Activated naive CD4-positive, alpha-beta T cell treated with anti-CD3 and anti-CD28 coated beads for 36 hours (primary cell): ENCODE measurements at places on chromosomes 6 and 20. TPM values are rescaled to one million over a fixed set of nuclear protein-coding genes. Genes with fewer than 3 reads are reported as not detected.

- H3K27ac ChIP-seq: no peak overlapping the region
- H3K4me3 ChIP-seq: no peak overlapping the region
- H3K27me3 ChIP-seq: no peaks in the 10 kb centered on the region
- DNase-seq: no peak
Measured at GRCh38 chr20:44288252-44288651, 22.8 kb downstream of the FITM2 start.

DNA sequence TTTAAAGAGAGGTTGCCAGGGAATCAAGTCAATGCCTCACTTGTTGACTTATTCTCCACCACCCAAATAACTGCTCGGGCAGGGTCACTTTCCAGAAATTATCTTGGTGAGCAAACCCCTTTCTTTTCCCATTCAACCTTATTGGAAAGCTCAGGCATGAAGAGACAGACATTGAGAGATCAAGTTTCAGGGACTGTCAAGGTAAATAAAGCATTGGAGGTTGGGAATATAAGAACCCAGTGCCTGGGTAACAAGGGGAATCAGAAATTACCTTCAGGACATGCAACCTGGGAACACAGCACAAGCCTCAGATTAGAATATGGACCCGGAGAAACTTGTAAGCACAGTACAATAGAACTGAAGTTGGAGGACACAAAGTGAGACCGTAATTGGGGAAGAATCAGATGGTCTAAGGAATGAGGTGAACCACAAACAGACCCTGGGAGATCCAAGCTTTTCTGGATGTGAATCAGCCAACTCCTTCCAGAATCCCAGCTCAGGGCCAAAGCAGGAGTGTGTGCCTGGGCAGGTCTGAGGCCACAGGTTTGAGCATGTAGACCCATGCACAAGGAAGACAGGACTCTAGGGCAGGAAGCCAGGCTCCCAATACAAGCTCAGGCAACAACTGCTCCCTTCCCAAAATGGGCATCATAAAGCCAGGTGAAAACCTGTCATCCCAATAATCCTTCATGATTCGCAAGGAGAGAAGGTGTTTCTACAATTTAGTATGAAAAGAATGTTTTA, 512.8 kb downstream of the MAFB start:
- H3K36me3 ChIP-seq: no peaks in the 10 kb centered on the region
- H3K27me3 ChIP-seq: peaks cover 10% of the 10 kb centered on the region
- no peak for DNase-seq
- no peak overlapping the region for H3K27ac ChIP-seq
- H3K4me3 ChIP-seq: no peak overlapping the region

- H3K27ac ChIP-seq: no peak overlapping the region
- H3K36me3 ChIP-seq: peaks cover 55% of the 10 kb centered on the region
- no peaks in the 10 kb centered on the region for H3K27me3 ChIP-seq
- DNase-seq: no peak
- peaks cover 17% of the 10 kb centered on the region for H3K4me1 ChIP-seq
Measured at GRCh38 chr20:58990651-58991445, 9.8 kb downstream of the NELFCD start.

DNA sequence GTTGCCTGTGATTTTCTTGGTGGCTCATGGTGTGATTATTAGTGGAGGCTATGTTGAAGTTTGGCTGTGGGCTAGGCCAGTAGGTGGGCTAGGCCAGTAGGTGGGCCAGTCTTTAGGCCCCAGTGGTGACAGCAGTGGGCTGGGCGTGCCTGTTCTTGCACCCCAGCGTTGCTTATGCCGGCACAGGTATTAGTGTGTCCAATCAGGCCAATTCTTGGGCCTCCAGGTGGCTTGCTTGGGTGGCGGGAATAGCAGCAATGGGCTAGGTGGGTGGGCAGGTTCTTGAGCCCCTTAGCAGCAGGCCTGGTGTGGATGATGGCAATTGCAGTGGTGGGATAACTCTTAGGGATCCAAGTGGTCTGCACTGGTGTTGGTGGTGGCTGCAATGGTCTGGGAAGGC, 22.9 kb downstream of the GJA10 start:
- H3K4me3 ChIP-seq: no peak overlapping the region
- DNase-seq: no peak
- H3K27ac ChIP-seq: no peak overlapping the region

DNA sequence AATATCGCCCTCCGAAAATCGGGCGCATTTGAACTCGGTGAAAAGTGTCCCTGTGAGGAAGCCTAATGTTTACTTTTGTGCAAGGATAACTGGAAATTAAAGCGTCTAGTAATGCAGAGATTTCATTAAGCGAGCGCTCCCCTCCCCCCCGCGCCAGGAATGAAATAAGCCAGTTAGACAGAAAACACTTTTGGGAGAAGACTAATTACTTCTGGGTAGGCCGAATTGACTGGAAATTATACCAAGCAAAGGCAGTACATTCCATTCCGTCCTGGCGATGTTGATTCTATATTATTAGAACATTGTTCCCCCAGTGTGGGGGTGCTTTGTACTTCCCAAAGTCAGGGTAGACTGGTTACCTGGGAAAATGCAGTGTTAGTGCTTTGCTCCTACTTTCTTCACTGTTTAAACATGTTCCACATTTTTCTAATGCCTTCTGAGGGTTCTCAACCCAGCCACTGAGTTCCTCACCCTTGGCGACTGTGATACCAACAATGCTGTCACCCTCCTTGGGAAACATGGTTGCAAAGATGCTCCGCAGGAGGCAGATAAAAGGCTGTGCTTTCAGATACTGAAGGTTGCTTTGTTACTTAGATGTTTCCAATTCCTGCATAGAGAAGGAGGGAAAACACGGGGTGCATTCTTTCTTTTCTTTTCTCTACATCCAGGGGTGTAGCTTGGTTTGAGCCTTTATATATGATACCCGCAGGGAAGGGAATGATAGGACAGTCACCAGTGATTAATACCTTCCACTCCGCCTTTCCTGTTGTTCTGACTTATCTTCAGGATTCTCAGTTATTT, 2.6 kb downstream of the GJA1 start:
- H3K27ac ChIP-seq: no peak overlapping the region
- peaks cover 19% of the 10 kb centered on the region for H3K4me1 ChIP-seq
- H3K27me3 ChIP-seq: peaks cover 13% of the 10 kb centered on the region
- peak; percentile 12 for DNase-seq

- peaks cover 4% of the 10 kb centered on the region for H3K36me3 ChIP-seq
- H3K4me1 ChIP-seq: peaks cover 45% of the 10 kb centered on the region
- H3K27ac ChIP-seq: no peak overlapping the region
- no peak overlapping the region for H3K4me3 ChIP-seq
- no peak for DNase-seq
Measured at GRCh38 chr6:10531942-10532341, 10.8 kb downstream of the GCNT2 start.

GRCh38 chr6:142902636-142903053, 42.3 kb downstream of the HIVEP2 start:
- peak overlapping the region; percentile 91 for H3K27ac ChIP-seq
- peaks cover 61% of the 10 kb centered on the region for H3K4me1 ChIP-seq
- peak overlapping the region; percentile 55 for H3K4me3 ChIP-seq
- DNase-seq: peak; percentile 81
- peaks cover 5% of the 10 kb centered on the region for H3K36me3 ChIP-seq

DNA sequence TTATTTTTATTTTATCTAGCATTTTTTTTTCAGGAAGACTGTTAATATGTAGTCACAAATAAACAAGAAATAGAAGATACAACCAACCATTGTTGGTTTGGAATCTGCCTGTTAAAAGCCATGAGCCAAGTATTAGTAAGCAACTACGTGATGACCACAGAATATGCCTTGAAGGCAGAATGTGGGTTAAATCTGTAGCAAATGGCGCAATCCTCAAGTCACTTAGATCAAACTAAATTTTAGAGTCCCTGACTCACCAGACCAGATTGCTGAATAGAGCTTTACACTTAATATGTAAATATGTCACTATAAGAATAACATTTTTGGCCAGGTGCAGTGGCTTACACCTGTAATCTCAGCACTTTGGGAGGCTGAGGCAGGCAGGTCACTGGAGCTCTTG, 800.1 kb upstream of the CITED2 start:
- no peak overlapping the region for H3K4me3 ChIP-seq
- no peaks in the 10 kb centered on the region for H3K36me3 ChIP-seq
- no peaks in the 10 kb centered on the region for H3K4me1 ChIP-seq
- no peak for DNase-seq
- no peak overlapping the region for H3K27ac ChIP-seq

DNA sequence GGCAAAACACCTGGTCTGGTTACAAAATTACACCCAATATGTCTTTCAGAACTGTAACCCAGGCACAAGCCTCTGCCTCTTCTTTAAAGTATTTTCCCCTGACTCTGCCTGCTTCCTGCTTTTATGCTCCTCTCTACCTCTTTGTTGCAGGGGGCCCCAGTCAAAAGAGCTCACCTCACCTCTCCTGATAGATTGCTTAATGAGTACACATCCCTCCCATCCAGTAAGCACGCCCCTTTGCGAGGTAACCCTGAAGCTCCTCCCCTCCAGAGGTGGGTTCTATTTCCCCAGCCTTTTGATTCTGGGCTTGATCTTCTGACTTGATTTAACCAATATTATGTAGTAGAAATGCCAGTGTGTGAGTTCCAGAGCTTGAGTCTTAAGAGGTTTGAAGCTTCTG, 56.6 kb upstream of the EYA2 start:
- no peak overlapping the region for H3K4me3 ChIP-seq
- H3K27me3 ChIP-seq: peaks cover 15% of the 10 kb centered on the region
- no peak overlapping the region for H3K27ac ChIP-seq
- no peaks in the 10 kb centered on the region for H3K36me3 ChIP-seq

GRCh38 chr6:16437095-16437494, 198.7 kb downstream of the GMPR start:
- peak overlapping the region; percentile 89 for H3K27ac ChIP-seq
- peaks cover 10% of the 10 kb centered on the region for H3K36me3 ChIP-seq
- peak overlapping the region; percentile 78 for H3K4me3 ChIP-seq
- peaks cover 71% of the 10 kb centered on the region for H3K4me1 ChIP-seq
- DNase-seq: no peak
- no peaks in the 10 kb centered on the region for H3K27me3 ChIP-seq

GRCh38 chr6:6750594-6751265, 162.2 kb downstream of the LY86 start:
- H3K4me3 ChIP-seq: no peak overlapping the region
- H3K27me3 ChIP-seq: no peaks in the 10 kb centered on the region
- H3K36me3 ChIP-seq: no peaks in the 10 kb centered on the region
- peaks cover 23% of the 10 kb centered on the region for H3K4me1 ChIP-seq
- no peak overlapping the region for H3K27ac ChIP-seq

DNA sequence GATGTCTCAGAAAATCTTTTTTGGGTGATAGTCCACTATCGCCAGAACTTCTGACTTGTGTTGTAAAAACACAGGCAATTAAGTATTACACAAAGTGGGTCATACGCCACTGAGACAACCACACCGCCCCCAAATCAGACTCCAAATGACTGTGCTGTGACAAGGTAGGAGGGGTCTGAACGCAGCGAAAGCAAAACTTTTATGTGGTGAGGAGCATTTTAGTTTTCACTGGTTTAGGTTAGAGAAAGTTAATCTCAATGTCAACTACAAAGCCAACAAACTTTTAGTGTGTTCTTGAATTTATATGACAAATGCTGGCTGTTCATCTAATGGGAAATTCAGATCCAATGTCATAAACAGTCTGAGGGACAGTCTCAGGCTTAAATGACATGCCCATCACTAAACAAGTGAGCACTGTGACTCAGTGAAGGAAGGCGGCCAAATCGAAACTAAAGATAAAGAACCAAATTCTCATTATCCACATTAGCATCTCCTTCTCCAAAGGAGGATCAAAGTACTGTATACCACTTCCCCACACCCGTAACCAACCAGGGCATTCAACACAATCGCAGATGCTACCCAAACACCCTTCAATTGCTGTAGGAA, 186.7 kb downstream of the GJA10 start:
- H3K27ac ChIP-seq: peak overlapping the region; percentile 94
- H3K36me3 ChIP-seq: peaks cover 37% of the 10 kb centered on the region
- H3K4me1 ChIP-seq: peaks cover 88% of the 10 kb centered on the region
- peak; percentile 94 for DNase-seq
- no peaks in the 10 kb centered on the region for H3K27me3 ChIP-seq

GRCh38 chr6:163263196-163263595, 151.3 kb upstream of the QKI start:
- no peaks in the 10 kb centered on the region for H3K36me3 ChIP-seq
- peaks cover 26% of the 10 kb centered on the region for H3K27me3 ChIP-seq

GRCh38 chr6:39850736-39851297, 58.6 kb downstream of the DAAM2 start:
- H3K36me3 ChIP-seq: no peaks in the 10 kb centered on the region
- peaks cover 7% of the 10 kb centered on the region for H3K27me3 ChIP-seq
- no peak overlapping the region for H3K27ac ChIP-seq
- H3K4me3 ChIP-seq: no peak overlapping the region

GRCh38 chr20:50856475-50857041, 61.7 kb downstream of the BCAS4 start:
- H3K4me1 ChIP-seq: no peaks in the 10 kb centered on the region
- DNase-seq: no peak
- H3K36me3 ChIP-seq: no peaks in the 10 kb centered on the region

- H3K27ac ChIP-seq: no peak overlapping the region
- peaks cover 8% of the 10 kb centered on the region for H3K36me3 ChIP-seq
- H3K4me1 ChIP-seq: peaks cover 38% of the 10 kb centered on the region
- no peak for DNase-seq
- no peak overlapping the region for H3K4me3 ChIP-seq
Measured at GRCh38 chr6:47520282-47520681, 42.7 kb downstream of the CD2AP start.

DNA sequence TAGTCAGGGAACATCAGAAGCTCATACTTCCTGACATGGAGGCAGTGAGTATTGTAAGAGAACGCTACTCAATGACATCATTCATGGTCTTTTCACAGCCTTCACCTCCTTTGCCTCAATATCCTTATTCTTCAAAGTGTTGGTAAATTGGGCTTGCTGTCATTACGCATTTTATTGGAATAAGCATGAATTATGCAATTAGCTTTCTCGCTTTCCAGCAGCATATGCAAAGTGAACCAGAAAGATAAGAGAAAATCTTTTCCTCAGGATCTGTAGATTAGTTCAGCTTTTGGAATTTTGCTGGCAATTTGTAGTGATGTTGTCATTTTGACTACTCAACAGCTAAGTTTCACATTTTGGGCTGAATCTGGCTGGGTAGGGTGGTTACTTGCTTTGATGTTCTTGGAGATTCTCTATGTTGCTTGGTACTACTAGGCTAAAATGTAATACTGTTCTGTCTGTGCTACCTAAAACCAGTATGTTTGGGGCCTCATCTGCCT, 1012.1 kb downstream of the KIF16B start:
- no peaks in the 10 kb centered on the region for H3K27me3 ChIP-seq
- no peak overlapping the region for H3K27ac ChIP-seq
- H3K36me3 ChIP-seq: no peaks in the 10 kb centered on the region
- no peak overlapping the region for H3K4me3 ChIP-seq
- no peak for DNase-seq

Gene C20orf144
- total RNA-seq: 0.38 TPM

Gene ZBTB22
- 9.0 TPM for total RNA-seq

Gene TCP1
- total RNA-seq: 425 TPM

Gene CD93
- total RNA-seq: not detected

Gene SEMG1
- total RNA-seq: not detected

Gene SLC22A2
- not detected for total RNA-seq

Gene CALHM4
- total RNA-seq: not detected

Gene SYNDIG1
- not detected for total RNA-seq
